T-helper 9 cell (primary cell): ENCODE measurements at places on chromosomes 16 and 17.

GRCh38 chr16:49738001-49738400, 117.9 kb downstream of the ZNF423 start:
- no peak for DNase-seq

- no peak for DNase-seq
Measured at GRCh38 chr17:2435181-2435741, 34.4 kb upstream of the MNT start.

GRCh38 chr16:30620169-30620568, 10.0 kb upstream of the ZNF689 start:
- no peak for DNase-seq

DNA sequence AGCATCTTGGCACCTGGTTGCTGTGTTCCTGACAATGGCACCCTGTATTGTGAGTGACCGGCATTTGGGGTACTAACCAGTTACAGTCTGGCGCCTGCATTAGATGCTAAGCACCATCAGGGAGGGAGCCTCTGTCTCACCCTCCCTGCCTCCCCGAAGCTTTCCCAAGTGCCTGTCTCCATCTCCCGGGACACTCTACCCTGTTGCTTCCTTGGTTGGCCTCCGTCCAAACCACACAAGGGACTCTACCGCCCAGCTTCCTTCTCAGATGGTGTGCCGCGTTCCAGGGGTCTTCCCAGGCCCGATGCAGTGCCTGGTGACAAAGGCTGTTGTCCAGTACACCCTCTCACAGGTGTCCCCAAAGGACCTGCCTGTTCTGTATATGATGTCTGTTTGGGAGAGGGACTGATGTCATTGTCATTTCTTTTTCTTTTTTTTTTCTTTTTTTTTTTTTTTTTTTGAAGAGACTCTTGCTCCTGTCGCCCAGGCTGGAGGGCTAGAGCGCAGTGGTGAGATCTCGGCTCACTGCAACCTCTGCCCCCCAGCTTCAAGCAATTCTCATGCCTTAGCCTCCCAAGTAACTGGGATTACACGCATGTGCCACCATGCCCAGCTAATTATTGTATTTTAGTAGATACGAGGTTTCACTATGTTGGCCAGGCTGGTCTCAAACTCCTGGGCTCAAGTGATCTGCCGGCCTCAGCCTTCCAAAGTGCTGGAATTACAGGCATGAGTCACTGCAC, 6.7 kb downstream of the SNN start:
- no peak for DNase-seq

DNA sequence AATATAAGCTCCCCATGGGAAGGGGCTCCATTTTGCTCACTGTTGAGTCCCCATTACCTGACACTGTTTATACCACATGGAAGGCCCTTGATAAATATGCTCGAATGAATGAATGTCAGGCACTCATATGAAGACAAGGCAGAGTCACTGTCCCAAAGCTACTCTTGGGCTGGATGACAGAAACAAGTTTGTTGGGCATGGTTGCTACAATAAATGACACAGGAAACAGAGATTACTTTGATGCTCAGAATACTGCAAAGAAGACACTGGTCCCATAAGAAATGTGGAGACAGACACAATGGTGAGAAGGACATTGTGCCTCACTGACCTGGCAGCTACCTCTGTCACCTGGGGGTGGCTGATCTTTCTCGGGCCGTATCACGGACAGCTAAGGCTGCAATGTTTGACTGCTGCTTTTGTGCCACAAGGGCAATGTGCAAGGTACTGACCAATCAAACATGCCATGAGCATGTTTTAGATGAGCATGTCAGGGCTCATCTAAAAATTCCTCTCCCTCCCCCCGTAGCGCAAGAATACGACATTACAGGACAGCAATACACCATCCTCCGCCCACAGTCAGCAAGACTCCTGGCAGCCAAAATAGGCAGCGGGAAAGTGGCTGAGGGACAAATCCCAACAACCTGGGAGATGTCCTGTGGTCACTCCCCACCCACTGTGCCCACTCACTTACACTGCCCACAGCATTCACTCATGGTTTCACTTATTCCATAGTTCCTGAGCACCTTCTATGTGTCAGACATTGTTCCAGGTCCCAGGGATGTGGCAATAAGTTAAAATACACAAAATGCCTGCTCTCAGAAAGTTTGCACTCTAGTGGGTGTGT, 5.0 kb downstream of the PIK3R6 start:
- no peak for DNase-seq

- DNase-seq: peak; percentile 43
Measured at GRCh38 chr16:46853713-46854443, 22.9 kb upstream of the C16orf87 start.

DNA sequence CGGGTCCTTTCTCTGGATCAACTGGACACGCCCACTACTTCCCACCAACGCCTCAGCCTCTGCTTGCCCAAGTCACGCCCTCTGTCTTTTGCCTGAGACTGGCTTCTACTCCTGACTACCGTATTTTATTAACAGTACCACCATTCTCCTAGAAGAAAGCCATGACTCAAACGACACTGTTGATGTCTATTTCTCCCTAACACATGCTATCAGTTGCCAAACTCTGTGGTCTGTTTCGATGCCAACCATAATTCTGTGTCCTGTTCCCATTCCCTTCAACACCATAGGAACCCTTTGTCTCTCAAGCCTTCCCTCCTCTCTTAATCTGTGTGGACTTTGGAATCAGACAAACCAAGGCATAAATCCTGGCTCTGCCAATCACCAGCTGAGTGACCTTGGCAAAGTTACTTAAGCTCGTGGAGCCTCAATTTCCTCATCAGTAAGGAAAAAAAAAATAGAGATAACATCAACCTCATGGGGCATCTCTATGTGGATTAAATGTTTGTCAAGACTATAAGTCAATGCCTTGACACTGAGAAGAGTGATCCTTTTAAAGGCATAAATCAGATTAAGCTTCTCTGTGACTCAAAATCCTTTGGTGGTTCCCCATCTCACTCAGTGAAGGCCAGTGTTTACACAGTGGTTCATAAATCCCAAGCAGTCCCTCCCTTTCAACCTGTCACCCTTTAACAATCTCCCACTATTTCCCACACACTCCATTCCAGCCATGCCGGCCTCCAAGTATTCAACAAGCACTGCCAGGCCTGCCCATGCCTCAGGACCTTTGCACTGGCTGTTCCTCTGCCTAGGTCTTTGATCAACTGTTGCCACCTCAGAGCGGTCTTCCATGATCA, 45.6 kb downstream of the ERN1 start:
- no peak for DNase-seq

DNA sequence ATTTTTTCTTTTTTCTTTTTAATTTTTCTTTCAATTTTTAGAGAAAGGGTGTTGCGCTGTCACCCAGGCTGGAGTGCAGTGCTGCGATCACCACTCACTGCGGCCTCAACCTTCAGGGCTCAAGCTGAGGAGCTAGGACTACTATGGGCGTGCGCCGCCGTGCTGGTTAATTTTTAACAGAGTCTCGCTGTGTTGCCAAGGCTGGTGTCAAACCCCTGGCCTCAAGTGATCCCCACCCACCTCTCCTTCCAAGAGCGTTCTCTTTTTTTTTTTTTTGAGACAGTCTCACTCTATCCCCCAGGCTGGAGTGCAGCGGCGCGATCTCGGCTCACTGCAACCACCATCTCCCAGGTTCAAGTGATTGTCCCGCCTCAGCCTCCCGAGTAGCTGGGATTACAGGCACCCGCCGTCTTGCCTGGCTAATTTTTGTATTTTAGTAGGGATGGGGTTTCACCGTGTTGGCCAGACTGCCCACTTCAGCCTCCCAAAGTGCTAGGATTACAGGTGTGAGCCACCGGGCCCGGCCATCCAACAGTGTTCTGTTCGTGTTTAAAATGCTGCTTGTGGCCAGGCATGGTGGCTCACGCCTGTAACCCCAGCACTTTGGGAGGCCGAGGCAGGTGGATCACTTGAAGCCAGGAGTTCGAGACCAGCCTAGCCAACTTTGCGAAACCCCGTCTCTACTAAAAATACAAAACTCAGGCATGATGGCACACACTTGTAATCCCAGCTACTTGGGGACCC, 14.5 kb upstream of the RPL13 start:
- DNase-seq: no peak

GRCh38 chr17:51434434-51435170, 174.3 kb downstream of the UTP18 start:
- no peak for DNase-seq

DNA sequence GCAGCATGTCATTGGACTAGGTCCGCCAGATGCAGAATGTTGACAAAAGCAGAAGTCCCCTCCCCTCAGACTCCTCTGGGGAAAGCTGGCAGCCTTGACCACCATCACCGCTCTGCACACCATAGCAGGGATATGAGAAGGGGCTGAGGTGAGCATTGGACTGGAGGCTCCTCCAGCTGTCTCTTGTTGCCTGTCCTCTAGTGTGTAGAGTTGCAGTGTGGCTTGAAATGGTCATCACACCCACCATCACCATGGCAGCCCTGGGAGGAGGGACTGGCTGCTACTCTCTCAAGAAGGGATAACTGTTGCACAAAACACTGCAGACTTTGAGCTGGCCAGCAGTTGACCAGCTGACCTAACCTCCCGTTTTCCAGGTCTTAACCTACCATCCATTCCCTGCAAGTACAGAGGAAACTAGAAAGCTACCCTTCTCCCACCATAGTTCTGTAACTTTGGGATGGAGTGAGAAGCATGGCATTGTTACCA, 38.3 kb downstream of the HLF start:
- DNase-seq: no peak

GRCh38 chr16:82603784-82604411, 22.9 kb upstream of the CDH13 start:
- DNase-seq: no peak

DNA sequence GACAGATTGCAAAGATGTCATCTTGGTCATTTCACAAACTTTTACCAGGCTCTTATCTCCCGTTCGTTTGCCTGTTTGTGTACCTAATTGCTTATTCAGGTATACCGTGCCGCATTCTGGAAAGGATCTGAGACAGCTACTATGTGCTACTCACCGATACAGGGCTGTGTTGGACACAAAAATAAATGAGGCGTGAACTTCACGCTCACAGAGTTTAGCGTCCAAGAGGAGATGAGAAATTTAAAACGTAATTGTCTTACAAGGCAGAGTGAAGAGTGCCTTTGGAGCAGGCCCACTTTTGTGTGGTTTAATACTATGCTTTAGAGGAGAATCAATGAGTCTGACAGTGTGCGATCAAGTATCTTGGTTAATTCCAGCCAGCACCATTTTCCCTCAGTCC, 26.7 kb downstream of the MAF start:
- DNase-seq: no peak

DNA sequence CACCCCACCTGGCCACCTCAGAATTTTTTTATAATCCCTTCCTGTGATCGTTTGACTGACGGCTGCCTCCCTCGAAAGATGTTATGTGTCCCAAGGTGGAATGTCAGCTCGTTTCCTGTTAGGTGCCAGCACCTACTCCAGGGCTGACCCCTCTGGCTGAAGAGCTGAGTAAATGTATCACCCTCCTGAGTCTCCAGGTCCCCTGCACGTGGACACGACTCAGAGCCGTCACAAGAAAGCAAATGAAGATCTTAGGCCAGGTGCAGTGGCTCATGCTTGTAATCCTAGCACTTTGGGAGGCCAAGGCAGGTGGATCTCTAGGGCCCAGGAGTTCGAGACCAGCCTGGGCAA, 273.2 kb downstream of the C16orf95 start:
- no peak for DNase-seq

GRCh38 chr16:74813109-74813641, 38.6 kb upstream of the FA2H start:
- peak; percentile 56 for DNase-seq

- DNase-seq: no peak
Measured at GRCh38 chr17:73386561-73386960, 74.8 kb upstream of the CDC42EP4 start.

GRCh38 chr16:66373667-66374066, 7.2 kb downstream of the CDH5 start:
- DNase-seq: no peak

- no peak for DNase-seq
Measured at GRCh38 chr16:51845586-51846305, 694.7 kb upstream of the SALL1 start.

- DNase-seq: no peak
Measured at GRCh38 chr16:10620120-10620519, 39.7 kb upstream of the EMP2 start.

- DNase-seq: no peak
Measured at GRCh38 chr17:80586846-80587228, 42.2 kb downstream of the RPTOR start.

- peak; percentile 61 for DNase-seq
Measured at GRCh38 chr17:41666237-41666641, 22.4 kb upstream of the EIF1 start.

GRCh38 chr16:68236137-68236825, 354 bp upstream of the ESRP2 start:
- DNase-seq: peak; percentile 42

DNA sequence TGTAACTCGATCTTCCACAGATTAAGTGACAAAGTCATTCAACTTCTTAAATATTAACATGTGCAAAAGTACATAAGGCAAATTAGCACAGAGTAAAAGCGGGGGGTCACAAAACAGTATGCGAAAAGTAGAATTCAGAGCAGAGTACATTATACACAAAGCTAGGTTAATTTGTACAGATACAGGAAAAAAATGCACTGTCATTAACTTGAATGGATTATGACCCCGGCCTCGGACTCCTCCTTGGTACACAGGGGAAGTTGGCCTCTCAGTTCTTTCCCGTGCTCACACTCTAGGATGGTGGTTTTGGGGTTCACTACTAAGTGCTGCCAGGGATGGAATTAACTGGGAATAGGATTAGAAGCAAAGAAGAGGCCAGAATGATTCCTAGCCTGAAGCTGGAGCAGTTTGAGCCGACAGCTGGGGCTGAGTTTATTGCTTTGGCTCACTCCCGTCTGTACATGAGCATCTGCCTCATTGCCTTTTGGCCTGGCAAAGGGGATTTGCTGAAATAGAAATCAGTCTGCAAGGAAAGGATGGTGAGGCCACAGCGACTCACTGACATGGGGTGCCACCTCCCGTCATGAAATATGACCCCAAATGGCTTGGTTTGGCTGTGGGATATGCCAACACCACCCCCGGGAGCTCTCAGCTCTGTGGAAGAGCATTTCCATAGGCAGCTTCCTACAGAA, 23.6 kb downstream of the NTN1 start:
- DNase-seq: no peak
